ENCODE measurements at places on chromosomes 11 and 22.

GRCh38 chr11:62430425-62430824 is 11.6 kb downstream of the SCGB1A1 start:
- DNase-seq, result no peak

- peak; percentile 91 for DNase-seq
Observed at GRCh38 chr22:50342651-50343540, at the start of gene PPP6R2. Gene PPP6R2 (plus strand): TSS chr22:50343327. CDS start chr22:50393909, 50,582 bp downstream.

GRCh38 chr11:93288079-93288478 is 42.5 kb upstream of the DEUP1 start:
- DNase-seq, result no peak

- DNase-seq, result no peak
Observed at GRCh38 chr11:31720671-31721365, 90.3 kb downstream of the PAX6 start.

GRCh38 chr11:87967459-87967858 is 207.8 kb downstream of the RAB38 start:
- no peak for DNase-seq

GRCh38 chr22:36918586-36919284 is 5.3 kb downstream of the CSF2RB start:
- DNase-seq, result no peak

- no peak for DNase-seq
Observed at GRCh38 chr22:27795053-27795452, 6.5 kb downstream of the MN1 start.

Data from activated CD8-positive, alpha-beta memory T cell treated with anti-CD3 and anti-CD28 coated beads, Interleukin-2, amount 50 U/mL, for 4 hours (primary cell).